NCI-H2171 treated with DMSO at 0.1 percent for 48 hours (cell line): ENCODE measurements at places on chromosomes 3 and 15.

- DNase-seq = no peak
Observed at GRCh38 chr15:84917452-84917851, 33.0 kb downstream of the SLC28A1 start.

DNA sequence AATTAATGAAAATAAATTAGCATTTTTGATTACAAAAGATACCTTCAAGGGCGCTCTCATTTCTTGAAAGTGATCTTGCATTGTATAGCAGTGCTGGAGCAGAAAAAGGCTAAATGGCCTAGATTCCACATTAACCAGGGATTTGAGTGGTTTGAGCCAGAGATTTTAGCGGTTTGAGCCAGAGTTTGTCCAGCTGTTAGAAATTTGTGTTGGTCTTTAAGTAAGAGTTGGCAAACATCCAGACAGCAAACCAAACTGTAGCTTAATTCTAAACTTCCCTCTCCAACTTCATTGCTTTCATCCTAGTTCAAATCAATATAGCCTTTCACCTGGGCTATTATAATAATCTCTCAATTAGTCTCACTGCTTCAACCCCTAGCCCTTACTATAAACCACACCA is 351.7 kb downstream of the IGSF11 start:
- no peak for DNase-seq

DNA sequence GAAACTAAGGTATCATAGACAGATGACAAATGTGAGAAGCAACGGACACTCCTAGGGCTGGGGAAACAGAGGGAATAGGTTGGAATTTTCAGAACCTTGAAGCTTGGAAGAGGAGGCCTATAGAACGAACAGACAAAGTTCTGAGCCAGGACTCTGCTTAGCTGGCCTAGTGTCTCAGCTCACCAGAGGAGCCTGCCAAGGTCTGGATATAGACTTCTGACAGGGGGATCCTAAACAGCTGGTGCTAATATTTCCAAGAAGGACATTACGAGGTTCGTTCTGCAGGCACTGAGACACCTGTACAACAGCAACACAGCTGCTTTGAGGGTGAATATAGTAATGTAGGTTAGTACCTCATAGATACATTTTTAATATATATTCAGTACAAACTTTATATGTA is 266.3 kb downstream of the CHL1 start:
- no peak for DNase-seq

DNA sequence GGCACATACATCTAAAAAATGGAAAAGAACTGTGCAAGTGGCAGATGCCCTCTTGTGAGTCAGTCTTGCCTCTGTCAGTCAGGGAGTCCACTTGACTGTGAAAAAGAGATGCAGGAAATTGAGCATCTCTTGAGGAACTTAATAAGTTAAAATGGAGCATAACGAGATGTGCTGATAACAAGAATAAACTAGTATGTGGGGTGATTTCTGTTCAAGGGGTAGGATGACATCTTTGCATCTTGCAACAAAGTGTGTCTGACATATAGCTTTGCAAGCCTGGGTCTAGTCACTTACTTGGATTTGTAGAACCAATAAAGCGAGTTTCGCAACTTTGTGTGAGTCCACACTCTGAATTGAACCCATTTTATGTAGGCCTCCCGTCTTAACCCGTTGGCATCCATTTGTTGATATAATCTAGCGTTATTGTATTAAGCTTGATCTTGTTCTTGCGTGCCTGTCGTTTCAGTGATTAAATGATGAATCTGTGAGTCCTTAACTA is 2.2 kb downstream of the USP3 start:
- no peak for DNase-seq

- no peak for DNase-seq
Observed at GRCh38 chr3:63762934-63763550, 56.1 kb upstream of the C3orf49 start.

DNA sequence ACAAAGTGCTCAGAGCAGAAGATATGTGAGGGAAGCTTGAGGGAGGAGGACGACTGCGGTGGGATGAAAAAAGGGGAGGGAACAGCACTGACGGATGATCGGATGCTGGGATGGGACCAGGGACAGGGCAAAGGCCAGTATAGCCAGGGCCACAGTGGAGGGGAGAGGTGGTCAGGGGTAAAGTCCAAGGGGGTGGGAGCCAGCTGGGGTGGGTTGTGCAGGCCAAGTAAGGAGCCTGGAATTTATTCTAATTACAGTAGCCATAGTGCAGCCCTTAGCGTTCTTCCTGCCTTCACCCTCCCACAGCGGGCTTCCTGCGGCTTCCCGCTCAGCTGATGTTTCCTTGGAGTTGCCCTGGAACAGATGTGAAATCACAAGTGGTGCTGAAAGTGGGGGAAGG is 7.6 kb upstream of the APEH start:
- no peak for DNase-seq
